ENCODE measurements at places on chromosomes 1 and 21.

GRCh38 chr1:87833166-87833565 is 504.5 kb downstream of the LMO4 start:
- DNase-seq = peak; percentile 79

- no peak for DNase-seq
Observed at GRCh38 chr1:204036882-204037655, 35.8 kb upstream of the SOX13 start.

GRCh38 chr1:107669996-107670395 is 295.0 kb downstream of the VAV3 start:
- no peak for DNase-seq

DNA sequence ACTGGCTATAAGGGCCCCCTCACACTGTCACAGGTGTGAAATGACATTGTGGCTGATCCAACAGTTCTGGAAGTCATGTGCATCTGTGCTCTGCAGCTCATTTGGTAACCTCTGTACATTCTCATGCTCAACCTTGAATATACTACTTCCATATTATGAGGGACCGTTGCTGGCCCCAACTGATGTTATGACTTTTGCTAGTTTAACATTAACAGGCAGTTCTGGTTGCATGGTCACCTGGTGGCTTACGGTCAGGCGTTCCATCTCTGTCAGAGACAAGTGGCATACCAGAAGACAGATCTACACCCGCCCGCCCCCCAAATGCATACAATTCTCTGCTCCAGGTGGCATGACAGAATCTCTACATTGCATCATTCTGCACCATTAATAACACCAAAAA is 6.0 kb upstream of the DIP2A start:
- no peak for DNase-seq

GRCh38 chr1:197268012-197268411 is at the start of gene CRB1:
Gene CRB1 (plus strand): TSS chr1:197268252. CDS start chr1:197268413, 161 bp downstream.
- no peak for DNase-seq

- DNase-seq = no peak
Observed at GRCh38 chr1:10795276-10796021, 997 bp downstream of the CASZ1 start.

DNA sequence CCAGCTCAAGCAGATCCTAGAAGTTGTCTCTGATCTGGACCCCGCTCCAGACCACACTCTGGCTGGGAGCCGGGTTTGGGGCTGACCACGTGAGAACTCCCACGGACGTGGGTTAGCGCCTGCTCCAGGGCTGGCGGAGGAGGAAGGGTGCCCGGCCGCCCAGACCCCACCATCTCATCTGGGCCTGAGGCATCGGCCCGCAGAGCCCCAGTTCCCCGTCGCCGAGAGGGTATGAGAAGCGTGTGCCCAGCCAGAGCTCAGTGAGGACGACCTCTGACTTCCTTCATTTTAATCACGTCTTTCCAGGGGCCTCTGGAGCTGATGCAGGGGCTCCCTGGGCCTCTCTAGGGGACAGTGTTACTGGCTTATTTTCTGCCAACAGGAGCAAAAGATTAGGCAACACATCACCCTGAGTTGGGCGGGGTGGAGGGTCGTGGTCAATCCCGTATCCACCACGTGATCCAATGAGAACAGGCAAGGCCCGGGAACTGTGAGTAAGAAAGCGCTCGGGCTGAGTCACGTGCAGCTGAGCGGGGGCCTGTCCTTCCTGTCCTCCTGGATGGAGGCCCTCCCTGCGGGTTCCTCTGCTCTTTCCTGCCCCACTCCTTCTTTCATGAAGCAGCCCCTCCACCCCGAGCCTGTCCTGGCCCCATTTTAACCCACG is 81.1 kb downstream of the SIK1 start:
- DNase-seq = peak; percentile 67

DNA sequence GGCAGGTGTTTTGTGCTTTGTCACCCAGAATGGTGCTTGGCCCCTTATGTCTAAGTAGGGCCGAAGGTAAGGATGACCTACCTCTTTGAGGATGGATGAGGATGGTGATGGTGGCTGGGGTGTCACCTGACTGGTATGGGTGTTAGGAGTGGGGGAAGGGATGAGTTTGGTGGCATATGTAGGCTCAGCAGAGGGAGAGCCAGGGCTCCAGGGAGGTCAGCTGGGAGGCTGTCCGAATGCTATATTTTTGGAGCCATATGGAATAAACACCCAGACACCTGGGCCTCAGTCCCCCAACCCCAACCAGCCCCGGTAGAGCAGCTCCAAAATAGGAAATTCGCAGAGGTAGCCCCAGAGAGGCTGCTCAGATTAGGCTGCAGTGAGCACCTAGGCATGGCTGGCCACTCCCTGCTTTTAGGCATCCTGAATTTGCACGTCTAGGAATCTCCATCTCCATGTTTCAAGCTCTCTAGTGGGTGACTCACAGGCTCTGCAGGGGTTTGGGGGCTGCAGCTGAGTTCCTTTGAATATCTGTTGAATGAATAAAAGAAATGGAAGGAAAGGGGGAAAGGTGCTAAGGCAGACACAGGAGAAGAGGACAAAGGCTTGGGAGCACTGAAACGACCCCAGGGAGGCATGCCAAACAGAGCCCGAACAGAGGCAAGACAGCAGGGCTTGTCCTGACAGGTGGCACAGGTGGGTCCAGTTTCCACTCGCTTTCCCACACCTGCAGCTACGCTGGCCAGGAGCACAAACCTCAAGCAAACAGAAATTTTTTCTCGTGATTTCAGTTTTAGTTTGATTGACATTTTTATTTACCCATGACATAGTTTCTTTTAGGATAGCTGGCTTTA is 135.3 kb upstream of the EDN2 start:
- no peak for DNase-seq

GRCh38 chr1:234504969-234505768 is 26.2 kb upstream of the TARBP1 start:
- no peak for DNase-seq

DNA sequence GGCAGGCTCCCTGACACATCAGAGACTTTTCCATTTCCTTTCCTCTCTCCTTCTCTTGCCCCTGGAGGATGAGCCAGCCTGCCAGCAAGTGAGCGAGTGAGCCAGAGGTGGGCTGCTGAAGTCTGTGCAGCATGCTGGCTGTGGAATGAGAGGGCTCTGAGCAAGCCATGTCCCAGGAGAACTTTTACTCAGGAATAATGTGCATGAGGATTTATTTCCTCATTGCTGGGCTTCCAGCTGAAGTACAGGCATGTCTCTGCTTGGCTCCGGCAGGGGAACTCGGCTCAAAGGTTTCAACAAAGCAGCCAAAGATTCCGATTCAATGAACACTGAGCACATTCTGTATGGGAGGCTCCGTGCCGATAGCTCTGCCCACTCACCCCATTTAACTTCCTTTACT is 43.7 kb downstream of the UBIAD1 start:
- no peak for DNase-seq

GRCh38 chr1:158362482-158362881 is 8.8 kb downstream of the CD1E start:
- no peak for DNase-seq

GRCh38 chr1:95308276-95309030 is 74.4 kb downstream of the RWDD3 start:
- DNase-seq = no peak

GRCh38 chr1:116690396-116690848 is 22.9 kb upstream of the IGSF3 start:
- no peak for DNase-seq

- no peak for DNase-seq
Observed at GRCh38 chr1:51320967-51321923, 9.1 kb downstream of the TTC39A start.

GRCh38 chr21:34669149-34669879 is 520 bp downstream of the CLIC6 start:
- no peak for DNase-seq

- DNase-seq = no peak
Observed at GRCh38 chr1:111581166-111581565, 38.4 kb upstream of the RAP1A start.

DNA sequence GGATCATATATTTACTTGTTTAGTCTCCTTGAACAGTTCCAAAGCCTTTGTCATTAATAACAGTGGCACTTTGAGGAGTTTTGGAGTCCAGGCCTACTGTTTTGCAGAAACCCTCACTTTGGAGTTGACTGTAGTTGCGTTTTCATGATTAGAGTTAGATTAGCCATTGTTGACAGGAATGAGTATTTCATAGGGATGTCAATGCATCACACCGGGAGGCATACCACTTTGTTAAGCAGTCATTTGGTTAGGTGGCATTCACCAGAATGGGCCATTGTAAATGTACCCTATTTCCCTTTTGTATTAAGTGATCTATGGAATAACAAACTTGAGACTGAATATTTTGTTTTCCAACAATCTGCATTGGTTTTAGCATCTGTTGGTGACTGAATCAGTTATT is 11.8 kb downstream of the MRPS6 start:
- no peak for DNase-seq

DNA sequence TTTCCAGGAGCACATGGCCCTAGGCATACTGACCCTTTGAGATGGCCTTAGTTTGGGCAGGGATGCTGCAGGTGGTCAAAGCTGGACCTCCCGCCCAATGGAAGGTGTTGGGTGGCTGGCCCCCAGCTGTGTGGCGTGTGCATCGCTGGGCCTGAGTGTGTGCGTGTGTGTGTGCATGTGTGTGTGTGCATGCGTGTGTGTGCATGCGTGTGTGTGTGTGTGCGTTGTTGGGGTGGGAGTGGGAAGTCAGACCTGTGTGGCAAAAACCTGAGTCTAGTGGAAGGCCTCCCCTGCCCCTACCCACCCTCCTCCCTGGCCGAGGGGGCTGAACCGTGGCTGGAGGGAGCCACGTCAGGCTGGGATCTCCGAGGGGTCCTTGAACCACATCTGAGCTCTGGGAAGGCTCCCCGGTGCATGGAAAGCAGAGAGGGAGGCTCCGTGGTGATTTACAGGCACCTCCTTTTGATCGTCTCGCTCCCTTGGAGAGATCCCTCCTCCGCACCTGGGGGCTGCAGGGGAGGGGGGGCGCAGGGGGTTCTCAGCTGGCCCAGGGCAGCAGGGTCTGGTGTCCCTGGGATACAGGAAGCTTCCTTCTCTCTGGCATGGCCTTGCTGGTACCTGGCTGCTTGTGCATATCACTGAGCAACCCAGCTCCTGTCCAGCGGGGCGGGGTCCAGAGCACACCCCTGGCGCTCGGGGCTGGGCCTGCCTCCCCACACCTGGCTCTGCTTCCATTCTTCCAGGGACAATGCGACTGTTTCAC is 124.7 kb upstream of the WNT4 start:
- DNase-seq = no peak

- no peak for DNase-seq
Observed at GRCh38 chr1:166069390-166069789, 97.4 kb downstream of the FAM78B start.

DNA sequence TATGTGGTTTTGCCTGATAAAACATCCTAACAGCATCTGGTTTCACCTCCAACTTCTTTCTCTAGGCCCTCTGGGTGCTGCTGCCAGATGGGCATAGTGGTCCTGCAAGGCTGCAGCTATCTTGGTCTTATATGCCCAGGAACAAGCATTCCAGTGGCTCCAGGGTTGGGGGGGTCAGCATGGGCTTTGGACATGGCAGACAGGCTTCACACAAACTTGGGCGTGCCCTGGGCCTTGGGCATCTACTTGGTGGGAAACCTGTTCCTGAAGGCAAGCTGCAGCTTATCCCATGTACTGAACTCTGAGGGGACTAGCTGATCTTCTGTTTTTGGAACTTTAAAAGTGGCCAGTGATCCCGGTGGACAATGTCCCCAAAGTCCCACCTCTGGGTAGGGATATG is 54.9 kb upstream of the ZNF678 start:
- no peak for DNase-seq

- DNase-seq = no peak
Observed at GRCh38 chr1:39996396-39997004, 41.6 kb downstream of the MFSD2A start.

DNA sequence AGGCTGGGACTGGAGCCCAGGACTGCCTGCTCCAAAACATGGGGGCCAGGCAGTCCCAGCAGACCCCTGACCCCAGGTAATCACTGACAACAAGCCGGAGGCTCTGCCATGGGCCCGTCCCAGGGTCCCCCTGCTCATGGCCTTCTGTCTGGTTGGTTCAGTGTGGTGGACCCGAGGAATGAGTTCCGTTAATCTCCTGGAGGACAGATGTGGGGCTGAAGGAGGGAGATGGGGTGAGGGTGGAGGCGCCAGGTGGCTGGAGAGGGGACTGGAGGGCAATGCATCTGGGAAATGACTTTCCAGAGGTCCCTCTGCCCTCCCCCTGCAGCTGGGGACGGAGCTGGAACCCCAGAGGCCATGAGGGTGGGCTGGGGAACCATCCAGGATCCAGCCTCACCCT is 103.2 kb downstream of the EBNA1BP2 start:
- DNase-seq = no peak

GRCh38 chr1:202938287-202938925 is 11.4 kb upstream of the KLHL12 start:
- no peak for DNase-seq

- no peak for DNase-seq
Observed at GRCh38 chr1:15212216-15212953, 34.6 kb upstream of the FHAD1 start.

- DNase-seq = no peak
Observed at GRCh38 chr1:238466459-238466858, 575.7 kb upstream of the ZP4 start.

DNA sequence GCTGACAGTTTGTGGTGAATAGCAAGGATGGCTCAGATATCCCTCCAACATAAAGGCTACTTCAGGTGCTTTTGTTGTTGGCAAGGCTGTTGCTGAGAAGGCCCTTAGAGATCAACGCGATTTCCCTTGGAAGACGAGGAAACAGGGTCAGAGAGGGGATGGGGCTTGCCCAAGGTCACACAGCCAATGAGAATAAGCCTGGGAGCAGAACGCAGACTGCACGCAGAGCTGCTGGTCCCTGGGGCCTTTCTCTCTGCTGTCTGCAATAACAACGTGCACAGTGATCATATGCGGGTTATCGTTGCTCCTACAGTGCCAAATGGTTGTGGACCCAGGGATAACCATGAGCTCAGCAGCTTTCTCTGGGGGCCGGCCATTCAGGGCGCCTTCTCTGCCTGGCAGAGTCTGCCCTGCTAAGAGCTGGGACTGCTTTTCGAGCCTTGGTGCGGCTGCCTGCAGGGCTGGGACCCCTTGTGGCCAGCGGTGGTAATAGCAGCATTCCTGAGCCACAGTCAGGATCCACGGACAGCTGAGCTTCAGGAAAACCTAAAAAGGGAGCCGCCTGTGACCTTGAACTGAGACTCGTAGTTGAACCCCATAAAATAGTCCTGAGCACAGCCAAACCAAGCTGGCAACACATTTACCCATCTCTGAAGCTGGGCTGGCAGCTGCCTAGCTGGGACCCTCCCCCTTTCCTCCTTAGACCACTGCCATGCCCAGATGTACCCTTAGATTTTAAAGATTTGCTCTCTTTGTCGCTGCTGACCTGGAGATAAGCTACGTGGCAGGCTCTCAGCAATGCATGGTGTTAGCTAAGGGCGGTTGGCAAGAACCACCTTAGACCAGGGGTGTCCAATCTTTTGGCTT is 39.8 kb downstream of the HTR6 start:
- DNase-seq = peak; percentile 74

DNA sequence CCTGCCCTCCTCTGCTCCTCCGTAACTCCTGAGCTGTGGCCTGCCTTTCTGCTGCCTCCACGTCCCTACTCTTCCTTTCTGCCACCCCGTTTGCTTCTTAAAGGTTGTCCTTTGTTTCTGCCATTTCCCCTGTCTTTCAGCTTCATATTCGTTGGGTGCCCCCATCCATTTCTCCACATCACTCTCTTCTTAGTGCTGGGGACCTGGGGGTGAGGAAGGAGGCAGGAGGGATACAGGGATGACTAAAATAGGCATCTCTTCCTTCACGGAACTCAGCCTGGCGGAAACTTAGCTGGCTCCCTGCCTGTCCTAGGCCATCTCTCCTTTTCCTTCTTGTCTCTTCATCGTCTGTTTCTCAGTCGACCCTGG is 67.0 kb upstream of the CD1D start:
- no peak for DNase-seq
